ENCODE measurements at places on chromosomes 3 and 15.

GRCh38 chr3:124878561-124879336, 8.4 kb downstream of the ITGB5 start:
- no peak for DNase-seq

DNA sequence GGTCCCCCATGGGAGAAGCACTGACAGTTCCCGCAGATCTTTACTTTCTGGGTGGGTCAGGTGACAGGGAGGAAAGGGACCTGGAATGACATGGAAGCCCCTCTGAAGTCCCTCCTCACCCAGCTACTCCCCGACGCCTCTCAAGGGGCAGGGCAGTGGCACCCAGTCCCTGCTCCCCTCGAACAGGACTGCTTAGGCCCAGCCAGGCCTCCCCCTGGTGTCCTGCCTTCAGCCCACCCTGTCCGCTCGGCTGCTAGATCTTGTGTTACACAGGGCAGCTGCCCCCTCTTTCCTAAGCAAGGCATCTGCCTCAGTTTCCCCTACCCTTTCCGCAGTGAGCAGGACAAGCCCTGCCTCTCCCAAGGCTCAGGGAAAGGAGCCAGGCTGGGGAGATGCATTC, 226.5 kb downstream of the XXYLT1 start:
- DNase-seq: peak; percentile 21

- DNase-seq: no peak
Measured at GRCh38 chr3:159828542-159828943, 160.1 kb upstream of the IL12A start.

- DNase-seq: no peak
Measured at GRCh38 chr3:172391592-172392302, 56.5 kb downstream of the GHSR start.

DNA sequence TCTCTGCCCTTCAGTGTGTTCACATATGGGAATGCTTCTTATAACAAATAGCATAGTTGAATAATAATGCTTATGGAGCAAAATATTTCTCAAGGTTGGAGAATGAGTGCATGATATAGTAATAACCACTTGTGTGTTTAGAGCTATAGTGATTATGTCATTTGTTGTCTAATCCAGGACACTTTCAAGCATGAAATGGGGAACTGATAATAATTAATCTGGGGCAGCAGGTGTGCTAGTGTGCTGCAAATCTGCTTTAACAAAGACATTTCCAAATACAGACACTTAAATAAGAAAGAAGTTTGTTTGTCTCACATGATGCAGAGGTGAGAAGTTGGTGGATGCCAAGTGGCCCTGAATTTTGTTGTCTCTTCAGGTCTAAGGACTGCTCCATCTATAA, 579.3 kb upstream of the GRM7 start:
- no peak for DNase-seq

Data from activated CD4-positive, CD25-positive, alpha-beta regulatory T cell treated with anti-CD3 and anti-CD28 coated beads, Interleukin-2, amount 50 U/mL, for 72 hours (primary cell).